ENCODE measurements at places on chromosomes 7 and 10. TPM values are rescaled to one million over a fixed set of nuclear protein-coding genes. Genes with fewer than 3 reads are reported as not detected.

PWWP2B gene
- 9.1 TPM for polyA plus RNA-seq

PRKAR2B gene
- polyA plus RNA-seq = 32.3 TPM

TEX47 gene
- not detected for polyA plus RNA-seq

MOGAT3 gene
- not detected for polyA plus RNA-seq

ZNF107 gene
- 1.3 TPM for polyA plus RNA-seq

GBX1 gene
- polyA plus RNA-seq = 0.14 TPM

HOXA1 gene
- 0.14 TPM for polyA plus RNA-seq

HOXA6 gene
- not detected for polyA plus RNA-seq

ATG9B gene
- 0.43 TPM for polyA plus RNA-seq

STEAP1 gene
- polyA plus RNA-seq = 1.9 TPM

UNCX gene
- not detected for polyA plus RNA-seq

CAV2 gene
- 136 TPM for polyA plus RNA-seq

ATOH7 gene
- polyA plus RNA-seq = 0.05 TPM

MAD1L1 gene
- polyA plus RNA-seq = 41.0 TPM

FAM53B gene
- polyA plus RNA-seq = 39.5 TPM

PKD2L1 gene
- not detected for polyA plus RNA-seq

GLCCI1 gene
- polyA plus RNA-seq = 2.0 TPM

CARD11 gene
- 0.16 TPM for polyA plus RNA-seq

GRCh38 chr7:37817996-37818720, 30.2 kb upstream of the NME8 start:
- DNase-seq = no peak

GRCh38 chr10:34743814-34744213, 71.3 kb downstream of the PARD3 start:
- peak; percentile 78 for DNase-seq

- DNase-seq = no peak
Observed at GRCh38 chr7:45940939-45941338, 19.9 kb upstream of the IGFBP3 start.

DNA sequence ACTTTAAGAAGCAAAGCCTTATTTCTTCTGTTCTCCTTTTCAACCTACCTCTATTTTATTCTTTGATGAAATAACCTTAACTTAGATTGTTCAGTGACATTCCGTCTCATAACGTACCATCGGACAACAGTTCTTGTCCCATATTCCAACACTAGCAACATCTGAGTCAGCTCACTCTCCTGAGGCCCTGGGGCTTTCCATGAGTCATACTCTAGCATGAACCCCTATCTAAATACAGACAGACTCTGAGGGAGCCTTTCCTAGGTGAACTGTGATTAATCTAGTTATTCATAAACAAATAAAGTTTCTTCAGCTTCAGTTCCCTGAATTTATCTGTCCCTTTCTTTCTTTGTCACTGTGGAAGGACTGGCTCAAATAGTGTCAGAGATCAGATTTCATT, 168.7 kb upstream of the LYZL1 start:
- DNase-seq = no peak

DNA sequence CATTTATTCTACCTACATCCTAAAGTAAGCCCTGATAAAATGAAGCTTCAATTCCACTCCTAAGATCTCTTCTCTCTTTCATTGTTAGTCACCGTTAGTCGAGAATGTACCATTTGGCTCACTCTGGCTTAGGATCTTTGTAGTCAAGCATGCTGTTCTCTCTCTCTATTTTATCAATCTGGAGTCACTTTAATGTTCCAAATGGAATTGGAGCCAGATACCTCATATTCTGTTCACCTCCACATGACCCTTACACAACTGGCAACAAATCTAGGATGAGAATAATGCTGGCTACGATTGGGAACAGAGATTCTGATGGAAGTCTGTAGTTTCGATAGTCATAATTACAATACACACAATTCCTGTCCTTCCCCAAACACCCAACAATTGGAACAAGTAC, 213.7 kb downstream of the TWIST1 start:
- DNase-seq = no peak

- DNase-seq = no peak
Observed at GRCh38 chr7:14582010-14582409, 320.5 kb downstream of the DGKB start.

DNA sequence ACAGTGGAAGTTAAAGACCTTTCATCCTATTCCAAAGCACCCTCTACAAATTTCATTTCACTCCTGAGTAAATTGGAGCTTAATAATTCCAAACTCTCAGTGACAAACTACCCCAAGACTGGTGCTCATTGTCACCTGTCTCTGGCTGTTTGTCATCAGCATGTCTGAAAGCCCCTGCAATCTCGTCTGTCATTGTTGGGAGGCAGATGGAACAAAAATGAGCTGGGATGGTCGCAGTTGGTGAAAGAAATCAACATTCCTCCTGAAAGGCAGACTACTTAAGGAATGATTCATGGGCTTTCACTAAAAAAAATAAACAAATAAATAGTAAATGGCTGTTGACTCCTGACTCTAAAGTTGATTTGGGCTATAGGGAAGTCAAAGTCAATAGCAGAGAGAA, 69.7 kb upstream of the PALS2 start:
- DNase-seq = no peak

- DNase-seq = no peak
Observed at GRCh38 chr7:143408686-143409561, at the start of gene EPHA1. Gene EPHA1 (minus strand): TSS chr7:143408856. CDS start chr7:143408805, 51 bp downstream.

GRCh38 chr10:52245547-52245946, 68.5 kb upstream of the DKK1 start:
- no peak for DNase-seq

GRCh38 chr7:66054063-66054462, 21.6 kb upstream of the ASL start:
- no peak for DNase-seq

GRCh38 chr10:98400482-98400881, 14.5 kb downstream of the PYROXD2 start:
- DNase-seq = no peak

- DNase-seq = no peak
Observed at GRCh38 chr10:126935263-126935946, 30.2 kb downstream of the DOCK1 start.

DNA sequence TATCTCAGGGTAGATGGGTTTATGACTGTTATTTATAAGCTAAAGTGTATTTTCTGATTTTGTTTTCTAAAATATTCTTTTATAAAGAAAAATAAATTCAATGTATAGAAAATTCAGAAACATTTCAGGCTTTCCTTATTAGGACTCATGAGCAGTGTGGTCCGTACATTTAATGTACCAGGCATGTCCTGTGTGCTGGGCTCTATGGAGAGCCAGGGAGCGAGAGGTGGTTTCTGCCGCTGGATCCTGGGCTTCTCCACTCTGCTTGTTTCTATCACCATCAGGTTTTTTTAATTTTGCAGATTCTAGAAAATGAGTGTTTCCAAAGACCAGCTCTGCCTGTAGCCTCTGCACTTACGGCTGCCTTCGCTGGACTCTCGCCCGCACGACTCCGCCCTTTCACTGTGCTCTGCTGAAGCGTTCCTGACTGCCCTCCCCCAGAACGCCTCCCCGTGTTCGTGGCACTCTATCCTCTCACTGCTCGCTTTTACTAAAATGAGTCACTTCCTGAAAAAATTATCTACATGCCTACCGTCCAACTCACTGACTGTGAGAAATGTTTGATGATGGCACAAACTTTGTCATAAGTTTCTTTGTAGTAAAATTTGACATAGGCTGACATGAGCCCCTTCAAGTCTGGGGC, 188.5 kb downstream of the ZMYND11 start:
- DNase-seq = peak; percentile 90

- no peak for DNase-seq
Observed at GRCh38 chr10:133030781-133031180, 56.9 kb upstream of the ADGRA1 start.

- DNase-seq = no peak
Observed at GRCh38 chr7:105532709-105533460, 884 bp downstream of the RINT1 start.

DNA sequence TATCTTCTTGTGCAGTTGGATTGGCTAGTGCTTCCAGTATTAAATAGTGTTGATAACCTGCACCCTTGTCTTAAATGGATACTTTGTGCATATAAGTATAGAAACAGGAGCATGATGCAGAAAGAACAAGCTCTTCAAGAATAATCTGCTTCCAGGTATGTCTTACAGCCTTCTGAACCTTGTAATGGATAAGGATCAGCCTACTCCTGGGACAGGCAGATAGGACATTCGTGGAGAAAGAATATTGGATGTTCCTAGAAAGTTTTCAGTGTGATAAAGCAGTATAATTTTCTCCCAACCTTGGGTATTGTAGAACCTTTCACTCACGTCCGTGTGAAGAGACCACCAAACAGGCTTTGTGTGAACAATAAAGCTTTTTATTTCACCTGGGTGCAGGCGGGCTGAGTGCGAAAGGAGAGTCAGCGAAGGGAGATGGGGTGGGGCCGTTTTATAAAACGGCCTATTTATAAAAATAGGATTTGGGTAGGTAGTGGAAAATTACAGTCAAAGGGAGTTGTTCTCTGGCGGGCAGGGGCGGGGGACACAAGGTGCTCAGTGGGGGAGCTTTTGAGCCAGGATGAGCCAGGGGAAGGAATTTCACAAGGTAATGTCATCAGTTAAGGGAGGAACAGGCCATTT, 27.2 kb downstream of the C1GALT1 start:
- DNase-seq = no peak

DNA sequence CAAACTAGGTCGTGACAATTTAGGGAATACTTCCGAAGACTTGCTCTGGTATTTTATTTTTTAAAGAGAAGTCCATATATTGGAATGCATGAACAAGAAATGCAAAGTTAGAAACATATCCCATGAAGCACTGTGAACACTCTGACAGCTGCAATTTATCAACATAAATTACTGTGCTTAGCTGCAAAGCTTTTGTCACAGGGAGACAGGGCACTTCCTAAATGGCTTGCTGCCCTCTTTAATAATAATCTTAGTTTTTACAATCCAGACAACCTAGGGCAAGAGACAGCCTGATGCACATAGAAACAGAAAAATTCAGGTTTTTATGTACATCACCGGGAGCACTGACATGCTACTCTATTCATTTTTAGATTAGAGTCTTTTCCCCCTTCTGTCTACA, 78.3 kb upstream of the NOBOX start:
- DNase-seq = no peak

DNA sequence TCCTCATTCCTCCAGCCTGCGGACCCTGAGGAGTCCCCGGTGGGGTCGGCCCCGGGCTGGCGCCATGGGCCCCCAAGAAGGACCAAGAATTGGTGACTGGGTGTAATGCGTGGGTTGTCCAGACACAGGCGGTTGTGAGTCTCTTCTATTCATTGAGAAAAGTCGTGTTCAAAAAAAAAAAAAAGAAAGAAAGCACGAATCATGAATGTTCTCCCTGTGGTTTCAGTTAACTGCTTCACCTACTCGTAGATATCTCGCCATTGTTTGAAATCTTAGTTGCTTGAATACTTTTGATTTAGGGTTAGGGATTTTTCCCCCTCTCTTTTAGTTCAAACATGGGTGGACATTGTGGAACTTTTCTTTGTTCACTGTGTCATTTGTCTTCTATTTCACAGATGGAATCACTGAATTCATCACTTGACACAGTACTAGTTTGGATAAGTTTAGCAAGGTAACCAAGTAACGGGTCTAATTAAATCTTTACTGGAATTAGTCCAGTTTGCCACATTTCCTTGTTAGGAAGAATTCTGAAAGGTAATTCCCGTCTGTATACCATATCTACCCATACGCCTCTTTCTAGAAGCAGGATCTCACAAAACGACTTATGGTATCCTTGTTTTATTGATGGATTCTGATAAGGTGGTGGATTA, 775 bp downstream of the STARD3NL start:
- no peak for DNase-seq

- DNase-seq = no peak
Observed at GRCh38 chr10:78571891-78572290, 496.9 kb upstream of the ZMIZ1 start.

DNA sequence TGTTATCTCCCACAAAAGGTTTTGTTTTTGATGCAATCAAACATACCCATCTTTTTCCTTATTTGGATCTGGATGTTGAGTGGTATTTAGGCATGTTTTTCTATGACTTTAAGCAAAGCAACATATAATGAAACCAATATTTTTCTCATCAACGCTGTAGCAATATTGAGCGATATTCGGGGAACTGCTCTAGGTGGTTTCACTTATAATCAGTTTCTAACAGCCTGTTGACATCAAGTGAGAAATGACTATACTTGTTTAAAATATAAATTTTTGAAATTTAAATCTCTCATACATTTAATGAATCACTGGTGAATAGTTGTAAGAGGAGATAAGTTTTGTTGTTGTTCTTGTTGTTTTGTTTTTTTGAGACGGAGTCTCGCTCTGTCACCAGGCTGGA, 52.8 kb upstream of the CCAR1 start:
- no peak for DNase-seq

- no peak for DNase-seq
Observed at GRCh38 chr10:88088441-88089340, 225.3 kb downstream of the PTEN start.

DNA sequence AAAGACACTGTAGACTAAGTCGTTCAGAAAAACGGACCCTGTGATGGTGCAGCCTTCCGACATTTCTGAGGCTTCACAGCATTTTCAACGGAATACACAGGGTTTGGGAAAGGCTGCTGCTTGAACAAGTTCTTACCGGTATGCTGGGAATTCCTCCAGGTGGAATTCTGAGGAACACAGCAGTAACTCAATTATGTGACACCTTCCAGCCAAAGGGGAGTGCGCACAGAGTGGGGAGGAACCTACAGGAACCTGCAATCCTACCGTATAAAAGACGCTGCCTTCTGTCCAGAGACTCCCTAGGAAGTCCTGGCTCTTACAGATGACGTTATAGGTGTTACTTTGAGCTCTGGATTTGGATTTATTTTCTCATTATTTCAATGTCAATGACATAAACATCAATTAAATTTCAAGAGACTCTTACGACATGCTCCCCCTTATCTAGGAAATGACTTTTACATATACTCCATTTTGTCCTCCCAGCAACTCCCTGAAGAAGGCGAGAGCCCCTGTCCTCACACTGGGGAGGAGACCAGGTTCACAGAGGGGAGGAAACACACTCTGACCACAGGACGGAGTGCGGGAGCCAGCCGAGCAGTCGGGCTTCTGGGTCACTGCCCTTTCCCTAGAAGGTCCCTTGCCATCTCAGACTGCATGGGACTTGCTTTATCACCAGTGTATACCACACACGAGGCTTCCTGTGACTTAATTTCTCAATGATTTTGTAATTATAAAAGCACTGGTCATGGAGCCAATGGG, 27.9 kb downstream of the VIPR2 start:
- DNase-seq = no peak

GRCh38 chr10:43124574-43125273, 13.5 kb upstream of the CSGALNACT2 start:
- DNase-seq = no peak

DNA sequence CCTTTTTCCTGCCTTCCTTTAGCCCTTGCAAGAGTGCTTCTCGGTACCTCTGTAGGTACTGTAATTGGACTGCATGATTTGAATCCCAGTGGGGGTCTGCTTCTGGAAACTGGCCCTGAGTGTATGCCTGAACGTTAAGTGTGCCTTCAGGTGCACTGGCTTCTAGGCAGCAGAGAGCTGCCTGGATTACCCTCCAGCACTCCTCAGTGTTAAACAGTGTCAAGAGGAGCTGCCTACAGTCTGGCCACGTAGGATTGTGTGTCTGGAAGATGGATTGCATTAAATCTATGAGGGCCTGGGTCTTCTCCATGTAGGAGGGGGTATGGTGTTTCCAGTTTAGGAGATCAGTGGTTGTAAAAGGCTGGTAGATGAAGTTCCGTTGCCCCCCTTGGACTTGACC, 103.7 kb downstream of the TRIM24 start:
- DNase-seq = no peak

- DNase-seq = peak; percentile 58
Observed at GRCh38 chr10:78935697-78936407, 132.9 kb upstream of the ZMIZ1 start.

Measured in right cardiac atrium (tissue), 5 donors.